Anterior cingulate cortex (tissue), 58 donors: ENCODE measurements at places on chromosomes 13 and 19.

DNA sequence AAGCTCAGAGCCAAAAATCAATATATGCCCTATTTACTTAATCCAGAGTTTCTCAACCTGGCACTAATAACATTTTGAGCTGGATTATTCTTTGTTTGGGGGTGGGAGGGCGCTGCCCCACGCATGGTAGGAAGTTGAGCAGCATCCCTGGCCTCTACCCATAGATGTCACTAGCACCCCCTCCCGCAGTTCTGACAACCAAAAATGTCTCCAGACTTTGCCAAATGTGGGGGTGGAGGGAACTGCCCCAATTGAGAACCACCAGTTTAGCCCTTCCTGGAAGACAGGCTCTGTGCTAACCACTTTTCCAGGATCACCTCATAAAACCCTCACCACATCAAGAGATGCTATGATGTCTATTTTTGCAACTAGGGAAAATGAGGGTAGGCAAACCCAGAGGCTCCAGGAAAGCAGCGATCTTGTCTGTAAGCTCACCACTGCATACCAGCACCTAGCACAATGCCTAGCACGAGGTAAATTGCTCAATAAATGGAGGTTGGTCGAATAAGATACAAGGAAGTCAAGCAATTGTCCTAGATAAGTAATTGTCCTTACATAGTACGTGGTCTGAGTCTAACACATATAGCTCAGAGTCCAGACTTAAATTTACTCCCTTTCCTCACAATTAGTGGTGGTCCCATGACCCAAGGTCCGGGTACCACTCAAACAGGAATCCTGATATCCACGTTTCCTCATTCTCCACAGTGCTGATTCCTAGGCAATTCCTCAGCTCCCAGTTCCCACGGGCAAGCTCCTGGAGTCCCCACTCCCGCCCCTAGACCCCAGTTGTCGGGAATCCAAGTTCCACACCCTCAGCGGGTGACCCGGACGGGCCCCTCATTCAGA lies 892 bp downstream of the TRIR start:
- DNase-seq: no peak

DNA sequence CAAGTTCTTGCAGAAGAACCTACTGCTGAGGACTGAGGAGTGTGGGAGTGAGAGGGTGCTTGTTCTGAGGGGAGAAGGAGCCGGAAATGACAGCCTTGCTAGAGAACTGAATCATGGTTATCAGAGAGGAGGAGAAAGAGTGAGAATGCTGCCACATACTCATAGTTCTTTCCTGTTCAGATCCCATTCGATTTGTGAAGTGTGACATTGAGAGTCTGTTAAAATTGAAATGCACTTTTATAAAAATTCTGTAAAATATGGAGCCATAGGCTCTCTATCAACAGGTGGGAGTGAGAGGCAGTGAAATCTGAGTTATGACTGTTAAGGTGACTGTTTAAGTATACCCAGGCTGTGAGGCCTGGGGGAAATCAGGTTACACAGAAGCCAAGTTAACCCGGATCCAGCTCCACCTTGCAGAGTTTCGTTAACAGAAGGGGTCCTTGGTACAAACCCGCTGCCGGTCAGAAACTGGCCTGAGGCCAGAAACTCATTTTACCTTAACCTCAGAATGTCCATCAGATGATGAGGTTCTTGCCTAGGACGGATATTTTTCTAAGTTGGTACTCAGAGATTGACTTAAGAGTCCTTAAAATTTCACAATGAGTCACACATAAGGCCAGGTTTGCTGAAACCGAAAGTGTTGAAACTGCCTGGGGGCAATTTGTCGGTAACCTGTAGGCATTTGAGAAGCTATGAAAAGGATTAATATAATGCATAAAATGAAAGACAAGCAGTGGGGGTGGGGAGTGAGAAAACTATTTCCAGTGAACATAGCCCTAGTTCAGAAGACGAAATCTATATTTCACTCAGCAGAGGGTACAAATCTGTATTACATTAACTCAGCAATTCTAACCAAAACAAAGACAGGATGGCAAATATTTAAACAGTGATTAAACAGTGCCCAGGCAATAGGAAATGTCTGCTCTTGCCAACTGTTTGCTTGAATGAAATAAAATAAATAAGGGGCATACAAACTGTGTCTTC lies 350.5 kb downstream of the KCNRG start:
- no peak for DNase-seq

GRCh38 chr13:102191951-102192502 lies 209.8 kb downstream of the FGF14 start:
- DNase-seq: no peak

DNA sequence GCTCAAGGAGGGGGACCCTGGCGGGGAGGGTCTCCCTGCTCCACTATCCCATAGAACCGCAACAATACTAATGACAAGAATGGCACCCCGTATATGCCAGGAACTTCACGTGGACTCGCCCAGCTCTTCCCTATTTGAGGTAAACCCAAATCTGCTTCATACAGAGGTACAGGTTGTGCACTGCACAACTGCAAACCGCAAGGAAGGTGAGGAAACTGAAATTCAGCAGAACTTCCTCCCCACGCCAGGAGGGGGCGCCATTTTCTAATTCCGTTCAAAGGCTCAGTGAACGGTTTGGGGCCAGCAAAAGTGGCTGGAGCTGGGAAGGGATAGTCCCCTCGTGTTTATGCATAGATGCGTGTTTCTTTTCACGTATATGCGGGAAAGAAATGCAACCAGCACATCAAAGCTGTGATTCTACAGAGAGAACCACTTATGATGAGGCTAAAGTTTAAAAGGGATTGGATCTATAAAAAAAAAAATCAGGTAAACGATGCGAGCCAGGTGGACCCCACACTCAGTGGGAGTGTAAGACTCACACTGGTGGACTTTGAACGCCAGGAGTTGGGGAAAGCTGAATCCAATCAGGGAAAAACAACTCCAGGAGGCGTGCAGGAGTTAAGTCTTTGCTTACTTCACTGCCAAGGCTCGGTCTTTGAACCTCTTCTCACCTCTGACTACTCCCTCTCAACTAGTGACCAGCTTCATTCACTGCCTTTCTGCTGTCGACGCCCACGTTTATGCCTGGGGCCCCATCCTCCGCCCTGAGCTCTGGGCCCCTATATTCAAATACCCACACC lies 20.3 kb downstream of the C19orf81 start:
- no peak for DNase-seq

- DNase-seq: no peak
These were observed 133.4 kb downstream of the OXGR1 start for GRCh38 chr13:96860882-96861281.

DNA sequence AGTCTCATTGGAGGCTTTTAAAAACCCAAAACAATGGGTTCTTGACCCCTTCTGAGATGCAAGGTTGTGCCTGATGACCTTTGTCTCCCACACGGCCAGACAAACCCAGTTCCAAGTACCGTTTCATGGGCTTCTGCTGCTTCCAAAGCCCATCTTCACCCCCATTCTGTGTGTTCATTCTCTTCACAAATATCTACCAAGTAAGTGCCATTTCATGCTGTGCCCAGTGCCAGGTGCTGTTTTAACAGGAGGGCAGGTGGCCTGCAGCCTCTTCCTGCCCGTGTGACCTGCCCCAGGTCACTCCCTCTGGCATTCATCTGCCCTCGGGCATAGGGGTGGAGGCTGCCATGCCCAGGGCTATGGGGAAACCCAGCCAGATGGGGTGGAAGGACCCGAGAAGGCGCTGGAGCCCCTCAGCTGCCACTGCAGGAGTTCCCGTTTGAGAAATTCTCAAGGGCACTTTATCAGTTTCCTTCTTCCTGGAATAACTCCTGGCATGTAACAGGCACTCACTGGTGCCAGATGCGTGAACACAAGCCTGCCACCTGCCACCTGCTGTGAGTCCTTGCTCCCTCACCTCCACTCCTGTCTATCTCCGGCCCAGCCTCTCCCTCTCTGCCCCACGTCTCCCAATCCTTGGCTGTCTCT lies 12.5 kb downstream of the CAPN12 start:
- DNase-seq: no peak

- no peak for DNase-seq
These were observed 24.2 kb upstream of the GRWD1 start for GRCh38 chr19:48421548-48421947.

DNA sequence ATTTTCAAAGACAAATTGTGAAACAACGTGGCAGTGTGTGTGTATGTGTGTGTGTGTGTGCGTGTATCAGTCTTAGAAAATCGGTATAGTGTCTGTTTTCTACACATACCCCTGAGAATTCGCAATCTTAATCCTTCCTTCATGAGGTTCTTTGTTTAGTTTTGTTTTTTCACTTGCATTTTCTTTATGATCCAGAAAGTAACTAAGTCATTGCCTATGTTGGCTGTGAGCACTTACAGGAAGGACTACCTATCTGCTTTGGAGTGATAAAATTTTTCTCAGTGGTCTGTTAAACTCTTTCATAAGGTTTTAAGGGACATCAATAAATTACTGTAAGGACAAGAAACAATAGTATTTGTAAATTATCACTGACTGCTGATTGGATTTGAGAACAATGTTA lies 1587.1 kb downstream of the PCDH9 start:
- DNase-seq: no peak

GRCh38 chr13:40565282-40566148 lies 100.9 kb downstream of the FOXO1 start:
- DNase-seq: no peak

- DNase-seq: no peak
These were observed 809 bp downstream of the MISP start for GRCh38 chr19:751501-752341.

DNA sequence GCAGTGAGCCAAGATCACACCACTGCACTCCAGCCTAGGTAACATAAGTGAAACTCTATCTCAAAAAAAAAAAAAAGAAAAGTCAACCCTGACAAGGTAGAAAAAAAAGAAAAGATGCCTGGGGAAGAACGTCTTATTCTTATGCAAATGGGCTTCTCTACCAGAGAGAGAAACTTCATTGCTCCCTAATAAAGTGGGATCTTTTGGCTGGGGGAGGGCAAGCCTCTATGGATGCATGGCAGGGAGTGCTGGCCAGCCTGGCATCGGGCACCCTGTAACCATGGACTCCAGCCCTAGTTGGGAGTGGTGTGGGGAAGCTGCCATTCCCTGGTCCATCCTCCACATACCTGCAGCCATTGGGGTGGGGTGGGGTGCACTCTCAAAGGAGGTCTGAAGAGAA lies 30.7 kb upstream of the ZNF728 start:
- DNase-seq: no peak

GRCh38 chr19:47155148-47155547 lies 24.5 kb downstream of the SAE1 start:
- no peak for DNase-seq

DNA sequence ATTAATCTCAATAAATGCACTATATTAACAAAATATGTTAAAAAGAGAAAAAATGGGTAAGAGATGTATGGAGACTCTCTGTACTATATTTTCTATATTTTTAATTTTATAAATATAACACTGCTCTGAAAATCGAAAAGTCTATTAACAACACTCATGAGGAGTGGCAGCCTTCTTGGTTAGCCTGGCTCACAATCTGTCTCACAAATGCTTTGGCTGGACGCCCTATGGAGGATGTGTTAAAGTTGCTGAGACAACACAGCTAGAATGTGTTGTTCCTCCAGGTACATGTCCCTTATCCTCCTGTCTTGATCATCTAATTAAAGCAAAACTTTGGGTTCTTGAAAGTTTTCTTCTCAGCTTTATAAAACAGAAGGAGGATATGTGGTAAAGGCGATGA lies 396.6 kb upstream of the PCDH20 start:
- DNase-seq: no peak

- no peak for DNase-seq
These were observed 1684.2 kb upstream of the SLC10A2 start for GRCh38 chr13:104750377-104750776.

DNA sequence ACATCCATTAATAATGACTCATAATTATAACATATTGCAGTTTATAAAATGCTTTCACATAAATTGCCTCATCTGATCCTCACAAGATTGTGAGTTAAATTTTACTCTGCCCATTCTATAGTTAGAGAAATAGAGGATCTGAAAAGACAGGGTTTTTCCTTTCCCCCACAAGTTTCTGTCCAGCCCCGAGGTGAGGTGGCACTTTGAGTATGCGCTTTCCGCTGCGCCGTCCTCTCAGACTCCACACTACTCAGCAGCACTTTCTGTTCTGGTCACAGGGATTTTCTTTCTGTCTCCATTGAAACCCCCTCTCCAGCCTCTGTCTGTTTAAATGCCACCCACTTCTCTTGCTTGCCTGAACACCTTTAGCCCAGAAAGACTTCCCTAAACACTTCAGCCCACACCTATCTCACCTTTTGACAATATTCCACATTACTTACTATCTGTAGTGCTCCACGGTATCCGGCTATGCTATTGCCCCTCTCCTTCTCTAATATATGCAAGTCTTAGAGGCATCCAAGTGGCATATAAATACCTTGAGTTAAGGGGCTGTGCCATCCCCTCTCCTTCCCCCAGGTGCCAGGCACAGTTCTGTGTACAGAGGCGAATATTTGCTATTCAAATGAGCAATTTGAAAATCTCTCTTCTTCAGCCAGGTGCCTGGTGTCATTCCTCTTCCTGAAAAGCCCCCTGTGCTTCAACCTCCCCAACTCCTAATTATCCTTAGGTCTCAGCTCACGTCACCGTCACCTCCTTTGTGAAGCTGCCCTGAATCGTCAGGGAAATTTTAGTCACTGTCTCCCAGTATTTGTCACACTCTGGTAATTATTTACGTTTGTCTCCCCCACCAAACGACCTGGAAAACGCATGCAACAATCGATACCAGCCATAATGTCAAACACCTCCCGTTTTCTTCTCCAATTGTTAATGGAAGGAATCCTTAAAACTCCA lies 268.7 kb downstream of the NHLRC3 start:
- no peak for DNase-seq

- DNase-seq: peak; percentile 71
These were observed 590 bp upstream of the LGI4 start for GRCh38 chr19:35135389-35135909.

DNA sequence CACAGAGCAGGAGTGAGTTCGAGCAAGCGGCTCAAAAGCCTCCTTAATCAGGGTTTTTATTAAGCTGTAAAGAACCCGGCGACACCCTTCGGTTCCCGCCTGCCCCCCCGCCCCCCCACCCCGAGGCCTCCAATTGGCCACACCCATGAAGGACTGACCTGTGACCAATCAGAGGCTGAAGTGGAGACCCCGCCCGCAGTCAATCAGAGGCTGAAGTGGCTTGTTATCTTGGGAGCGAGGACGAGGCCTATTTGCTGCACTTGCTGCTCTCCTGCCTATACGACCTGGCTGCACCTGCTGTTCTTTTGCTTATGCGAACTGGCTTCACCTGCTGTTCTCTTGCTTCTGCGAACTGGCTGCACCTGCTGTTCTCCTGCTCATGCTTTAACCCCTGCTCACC lies 844.9 kb downstream of the OLFM4 start:
- DNase-seq: no peak
